NCI-H1930 (cell line): ENCODE measurements at places on chromosomes 1 and 21.

GRCh38 chr1:108182959-108183700 lies 17.0 kb downstream of the SLC25A24 start:
- DNase-seq = no peak

DNA sequence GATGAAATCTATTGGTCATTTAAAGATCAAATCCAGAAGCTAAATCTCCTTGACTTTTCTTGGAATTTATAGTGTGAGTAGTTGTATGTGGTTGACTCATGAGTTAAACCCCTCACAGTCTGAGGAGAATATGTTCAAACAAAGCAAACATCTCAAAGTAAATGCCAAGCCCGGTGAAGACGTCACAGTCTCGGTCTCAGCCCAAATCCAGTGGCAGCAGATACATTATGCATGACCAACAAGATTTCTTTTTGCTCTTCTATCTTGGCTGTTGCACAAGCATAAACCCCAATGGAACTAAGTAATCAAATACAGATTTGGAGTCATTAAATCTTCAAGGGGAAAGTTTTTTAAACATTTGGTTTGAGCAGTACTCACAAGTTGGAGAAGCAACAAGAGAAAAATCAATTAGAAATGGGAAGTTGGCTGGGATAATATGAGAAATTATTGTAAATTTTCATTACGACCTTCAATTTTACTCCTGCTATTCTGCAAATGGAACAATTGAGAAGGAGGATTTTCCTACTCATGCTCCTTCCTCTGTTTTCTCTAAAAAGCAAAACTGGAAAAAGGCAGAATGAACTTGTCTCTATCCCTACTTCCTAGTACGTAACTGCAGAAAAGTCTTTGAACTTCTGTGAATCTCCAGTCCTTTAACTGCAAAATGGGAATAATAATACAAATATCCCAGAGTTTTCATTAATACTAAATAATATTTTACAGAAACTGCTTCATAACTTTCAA lies 575.8 kb downstream of the NUF2 start:
- DNase-seq = no peak

DNA sequence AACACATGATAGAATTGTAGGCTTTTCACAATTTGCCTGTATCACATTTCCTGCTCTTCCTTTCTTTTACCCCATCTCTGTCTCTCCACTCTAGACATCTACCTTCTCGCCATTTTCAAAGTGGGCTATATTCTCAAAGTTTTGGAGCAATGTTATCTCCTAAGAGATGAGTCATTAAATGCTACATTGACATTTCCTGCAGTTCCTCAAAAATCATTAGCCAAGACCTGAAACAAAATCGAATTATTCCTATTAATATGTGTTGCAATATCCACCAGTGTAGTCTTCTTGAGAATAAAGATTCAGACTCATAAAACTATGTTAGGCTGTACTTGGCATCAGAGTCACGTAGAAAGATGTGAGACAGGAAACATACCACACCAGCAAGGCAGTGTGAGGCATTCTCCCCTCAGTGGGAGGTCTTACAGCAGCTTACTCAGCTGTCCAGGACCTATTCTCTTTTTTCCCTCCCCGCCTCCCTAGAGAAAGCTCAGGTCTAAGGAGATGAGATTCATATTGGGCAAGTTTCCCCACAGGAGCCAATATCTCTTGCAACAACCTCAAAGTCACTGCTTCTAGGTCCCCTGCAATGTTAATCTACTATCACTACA lies 38.8 kb downstream of the FRRS1 start:
- DNase-seq = no peak

GRCh38 chr1:117167402-117167801 lies 43.3 kb downstream of the VTCN1 start:
- no peak for DNase-seq

- DNase-seq = no peak
These were observed 221.2 kb downstream of the FMN2 start for GRCh38 chr1:240312872-240313271.

DNA sequence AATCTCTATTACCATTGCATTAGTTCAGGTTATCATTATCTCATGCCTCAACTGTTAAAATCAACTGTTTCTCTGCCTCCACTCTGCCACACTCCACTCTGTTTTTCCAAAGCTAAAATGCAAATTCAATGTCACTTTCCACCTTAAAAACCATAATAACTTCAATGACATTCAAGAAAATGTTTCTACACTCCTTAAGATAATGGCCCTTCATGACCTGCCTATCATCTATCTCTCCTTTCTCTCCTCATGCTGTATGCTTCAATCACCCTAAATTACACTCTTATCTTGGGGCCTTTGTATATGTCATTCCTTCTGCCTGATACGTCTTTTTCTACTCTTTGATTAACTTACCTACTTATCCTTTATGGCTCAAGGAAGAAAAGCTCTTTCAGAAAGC lies 296.0 kb downstream of the LRRC7 start:
- DNase-seq = no peak

DNA sequence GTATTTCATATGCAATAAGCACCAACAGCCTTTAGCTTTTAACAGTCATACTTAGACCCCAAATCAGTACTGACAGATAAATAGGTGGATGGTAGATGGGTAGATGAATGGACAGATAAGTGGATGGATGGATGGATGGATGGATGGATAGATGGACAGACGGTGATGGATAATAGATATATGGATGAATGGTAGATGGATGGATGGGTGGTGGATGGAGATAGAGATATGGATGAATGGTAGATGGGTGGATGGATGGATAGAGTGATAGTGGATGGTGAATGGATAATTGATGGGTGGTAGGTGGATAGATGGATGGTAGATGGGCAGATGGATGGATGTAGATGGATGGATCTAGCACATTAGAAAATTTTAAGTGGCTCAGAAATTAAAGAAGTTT lies 62.5 kb downstream of the TIAM1 start:
- DNase-seq = no peak

- DNase-seq = no peak
These were observed 542 bp downstream of the EIF2B3 start for GRCh38 chr1:44985747-44986359.

- no peak for DNase-seq
These were observed 177.1 kb downstream of the ETS2 start for GRCh38 chr21:38982804-38983203.

DNA sequence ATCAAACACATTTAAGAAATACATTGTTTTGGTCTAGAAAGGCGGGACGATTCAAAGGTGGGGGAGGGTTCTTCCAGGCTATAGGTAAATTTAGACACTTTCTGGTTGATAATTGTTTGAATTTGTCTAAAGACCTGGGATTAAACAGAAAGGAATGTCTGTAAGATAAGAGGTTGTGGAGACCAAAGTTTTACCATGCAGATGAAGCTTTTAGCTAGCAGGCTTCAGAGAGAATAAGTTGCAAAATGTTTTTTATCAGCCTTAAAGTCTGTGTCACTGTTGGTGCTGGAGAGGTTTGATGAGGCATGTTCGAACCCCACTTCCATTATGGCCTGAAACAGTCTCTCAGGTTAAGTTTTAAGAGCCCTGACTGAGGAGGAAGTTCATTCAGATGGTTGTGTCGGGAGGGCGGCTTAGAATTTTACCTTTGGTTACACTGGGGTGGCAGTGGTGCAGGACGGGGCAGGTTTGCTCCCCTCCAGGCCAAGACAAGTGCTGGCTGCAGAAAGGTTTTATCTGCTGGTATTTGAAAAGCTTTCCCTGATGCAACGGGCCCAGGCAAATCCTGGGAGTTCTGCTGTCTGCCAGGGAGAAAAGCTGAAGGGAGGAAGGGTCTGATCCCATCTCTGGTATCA lies 16.0 kb upstream of the SLC2A5 start:
- no peak for DNase-seq

GRCh38 chr1:41812453-41812852 lies 106.3 kb downstream of the HIVEP3 start:
- DNase-seq = no peak

- DNase-seq = no peak
These were observed 39.8 kb downstream of the NEK7 start for GRCh38 chr1:198196630-198197029.

DNA sequence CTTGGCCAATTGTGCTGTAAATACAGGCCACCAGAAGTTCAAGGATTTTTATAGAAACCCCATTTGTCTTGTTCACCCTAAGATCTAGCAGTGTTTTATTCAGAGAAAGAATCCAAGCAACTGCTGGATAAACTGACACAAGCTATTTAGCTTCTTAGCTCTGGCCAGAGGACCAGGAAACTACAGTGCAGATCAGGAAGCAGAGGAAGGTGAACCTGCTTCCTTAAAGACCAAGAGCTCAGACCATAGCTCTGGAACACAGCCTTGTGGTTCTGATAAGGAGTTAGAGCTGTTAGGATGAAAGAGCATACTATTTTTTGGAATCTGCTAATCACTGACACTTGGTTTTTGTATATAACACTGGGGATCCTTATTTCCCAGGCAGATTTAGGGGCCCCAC lies 5.2 kb upstream of the CCDC17 start:
- no peak for DNase-seq

DNA sequence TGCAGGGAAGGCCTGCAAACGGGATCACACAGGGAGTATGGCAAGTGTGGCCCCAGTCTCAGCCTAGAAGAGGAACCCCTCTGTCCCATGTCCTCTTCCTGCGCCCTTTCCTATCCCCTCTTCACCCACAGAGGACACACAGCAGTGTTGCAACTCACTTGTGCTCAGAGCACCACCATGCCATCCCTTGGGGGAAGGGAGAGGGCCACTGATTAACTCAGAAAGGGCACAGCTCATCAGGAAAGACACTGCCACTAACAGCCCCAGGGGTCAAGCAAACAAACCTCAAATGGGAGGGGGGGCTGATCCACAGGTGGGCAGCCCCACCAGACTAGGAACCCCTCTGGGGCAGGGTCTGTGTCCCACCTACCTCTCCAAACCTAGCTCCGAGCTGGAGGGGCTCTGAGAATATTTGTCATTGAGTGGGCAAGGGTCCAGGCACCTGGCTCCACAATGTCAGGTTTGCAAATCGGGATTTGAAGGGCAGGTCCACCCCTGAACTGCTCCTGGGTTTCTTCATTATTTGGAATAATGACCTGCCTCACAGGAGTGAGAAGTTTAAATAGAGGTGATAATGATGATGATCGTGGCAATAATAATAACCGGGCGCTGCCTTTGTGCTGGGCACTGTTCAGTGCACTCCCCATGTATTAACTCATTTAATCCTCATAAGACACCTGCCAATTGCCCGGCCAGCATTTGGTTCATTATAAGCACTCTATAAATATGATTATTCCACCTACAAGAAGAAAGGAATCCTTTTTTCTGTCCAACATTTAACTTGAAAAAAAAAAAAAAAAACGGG lies 1.0 kb downstream of the ALDH4A1 start:
- DNase-seq = no peak
